ENCODE measurements at places on chromosomes 12 and 14.

DNA sequence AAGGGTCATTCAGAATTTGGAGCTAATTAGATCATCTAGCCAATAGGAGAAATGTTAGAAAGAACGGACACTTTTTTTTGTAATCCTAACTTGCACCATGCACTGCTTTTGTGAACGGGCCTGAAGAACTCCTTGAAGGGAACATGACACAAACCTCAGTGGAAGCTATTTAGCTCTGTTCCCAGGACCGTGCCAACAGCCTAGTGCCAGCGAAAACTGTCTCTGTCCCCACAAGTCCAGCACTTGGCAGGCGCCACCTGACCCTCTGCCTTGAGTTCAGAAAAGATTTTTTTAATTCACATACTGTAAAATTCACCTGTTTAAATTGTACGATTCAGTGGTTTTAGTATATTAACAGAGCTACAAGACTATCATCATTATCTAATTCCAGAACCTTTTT is 31.3 kb upstream of the KCNA5 start:
- DNase-seq, result no peak

- no peak for DNase-seq
These were observed 47.6 kb upstream of the RBM19 start for GRCh38 chr12:114013575-114014345.

DNA sequence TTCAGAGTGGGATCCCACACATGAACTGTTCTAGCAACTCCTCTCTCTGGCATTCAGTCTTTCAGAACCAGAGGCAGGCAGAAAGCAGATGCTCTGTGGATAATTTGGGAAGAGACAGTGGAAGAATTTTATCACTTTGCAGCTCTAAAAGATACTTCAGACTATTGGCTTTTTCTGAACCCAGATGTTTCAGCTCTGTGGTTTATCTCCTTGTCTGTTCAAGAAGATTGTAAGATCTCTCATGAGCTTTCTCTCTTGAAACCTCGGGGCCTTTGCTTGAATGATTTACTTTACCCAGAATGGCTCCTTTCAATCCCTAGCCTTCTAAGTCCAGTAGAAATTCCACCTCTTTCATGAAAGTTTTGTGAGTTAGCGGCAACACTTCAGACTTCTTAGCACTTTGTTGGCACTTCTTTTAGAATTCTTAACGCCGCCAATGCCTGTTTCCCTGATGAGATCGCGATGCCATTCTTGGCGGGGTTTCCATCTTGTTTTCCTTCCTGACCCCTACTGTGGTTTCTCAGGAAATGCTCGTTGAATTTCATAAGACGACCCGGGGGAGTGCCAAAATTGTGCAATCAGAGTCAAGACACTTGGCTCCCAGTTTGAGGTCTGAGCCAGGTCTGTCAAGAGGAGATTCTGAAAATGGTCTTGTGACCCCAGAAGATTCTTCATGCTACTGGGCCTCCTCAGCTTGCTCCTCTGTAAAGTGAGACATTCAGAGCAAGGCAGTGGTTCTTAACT is 107.0 kb upstream of the PRICKLE1 start:
- DNase-seq, result no peak

- no peak for DNase-seq
These were observed 176.2 kb downstream of the FBXL14 start for GRCh38 chr12:1418144-1418543.

DNA sequence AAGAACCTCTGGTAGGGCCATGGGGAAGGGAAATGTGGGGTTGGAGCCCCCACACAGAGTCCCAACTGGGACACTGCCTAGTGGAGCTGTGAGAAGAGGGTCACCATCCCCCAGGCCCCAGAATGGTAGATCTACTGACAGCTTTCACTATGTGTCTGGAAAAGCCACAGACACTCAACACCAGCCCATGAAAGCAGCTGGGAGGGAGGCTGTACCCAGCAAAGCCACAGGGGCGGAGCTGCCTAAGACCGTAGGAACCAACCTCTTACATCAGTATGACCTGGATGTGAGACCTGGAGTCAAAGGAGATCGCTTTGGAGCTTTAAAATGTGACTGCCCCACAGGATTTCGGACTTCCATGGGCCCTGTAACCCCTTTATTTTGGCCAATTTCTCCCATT is 97.8 kb downstream of the HMGA2 start:
- no peak for DNase-seq

- no peak for DNase-seq
These were observed 25.9 kb upstream of the STAB2 start for GRCh38 chr12:103561174-103561573.

- no peak for DNase-seq
These were observed 43.0 kb downstream of the CCNK start for GRCh38 chr14:99524091-99524661.

GRCh38 chr14:67579040-67579439 is 21.0 kb downstream of the PIGH start:
- DNase-seq, result no peak

DNA sequence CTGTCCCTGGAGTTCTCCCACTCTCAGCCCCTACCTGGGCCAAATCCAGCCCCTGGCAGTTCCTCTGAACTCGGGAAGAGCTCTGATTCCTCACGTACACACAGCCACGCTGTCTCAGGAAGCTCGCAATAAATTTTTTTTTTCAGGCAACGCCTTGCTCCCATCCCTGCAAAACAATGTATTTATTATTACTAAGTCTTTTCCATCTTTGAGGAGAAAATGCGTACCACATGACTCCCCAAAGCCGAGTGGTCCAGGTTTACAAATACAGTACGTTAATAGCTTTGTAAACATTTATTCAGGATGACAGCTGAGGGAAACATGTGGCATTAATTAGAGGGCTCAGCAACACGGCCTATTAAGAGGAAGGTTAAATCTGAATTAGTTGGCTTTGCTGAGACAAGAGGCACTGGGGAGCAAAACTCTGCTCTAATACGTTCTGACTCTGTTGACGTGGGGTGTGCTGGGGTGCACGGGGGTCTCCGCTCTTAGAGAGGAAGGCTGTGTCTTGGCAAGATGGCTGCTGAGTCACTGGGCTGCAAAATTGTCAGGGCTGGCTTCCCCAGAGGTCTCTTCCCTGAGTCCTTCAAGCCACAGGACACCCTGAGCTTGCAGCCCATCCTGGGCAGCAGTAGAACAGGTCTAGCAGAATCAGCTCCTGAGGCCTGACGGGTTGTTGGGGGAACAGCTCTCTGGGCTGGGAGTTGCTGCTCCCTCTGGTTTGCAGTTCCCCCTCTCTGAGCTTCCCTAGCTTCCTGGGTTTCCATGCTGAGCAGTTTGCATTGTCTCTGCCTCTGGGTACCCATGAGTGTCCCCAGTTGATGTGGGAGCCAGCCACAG is 185.2 kb upstream of the TBX3 start:
- DNase-seq, result no peak

DNA sequence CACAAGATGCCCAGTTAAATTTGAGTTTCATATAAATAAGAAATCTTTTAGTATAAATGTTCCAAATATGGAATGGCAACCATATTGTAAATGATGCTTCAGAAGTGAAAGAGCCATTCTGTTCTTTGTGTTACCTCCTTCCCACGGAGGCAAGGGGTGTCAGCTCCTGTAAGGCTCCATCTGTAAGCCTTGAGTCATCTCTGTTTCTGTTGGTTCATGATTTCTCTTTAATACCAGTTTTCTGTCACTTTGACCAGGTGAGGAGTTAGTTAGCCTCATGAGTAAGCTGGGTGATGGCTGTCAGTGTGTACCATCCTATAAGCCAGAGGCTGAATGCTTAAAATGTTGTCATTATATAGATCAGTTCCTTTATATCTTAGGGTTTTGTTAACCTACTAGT is 61.9 kb downstream of the TMEM30B start:
- DNase-seq, result no peak

GRCh38 chr14:99321955-99322730 is 50.1 kb upstream of the BCL11B start:
- DNase-seq, result no peak

DNA sequence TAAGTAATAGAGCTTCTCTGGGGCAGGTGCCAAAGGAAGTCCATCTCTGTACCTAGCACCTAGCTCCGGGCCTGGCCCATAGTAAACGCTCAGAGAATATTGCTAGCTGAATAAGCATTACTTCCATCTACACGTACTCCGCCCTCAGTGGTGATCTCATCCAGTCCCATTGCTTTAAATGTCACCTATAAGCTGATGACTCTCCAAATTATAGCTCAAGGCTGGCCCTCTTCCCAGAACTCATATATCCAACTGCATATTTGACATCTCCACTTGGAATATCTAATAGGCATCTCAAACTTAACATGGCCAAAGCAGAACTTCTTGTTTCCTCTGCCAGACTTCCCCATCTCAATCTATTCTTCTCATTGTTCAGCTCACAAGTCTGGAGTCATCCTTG is 6.9 kb upstream of the DYNLL1 start:
- no peak for DNase-seq

GRCh38 chr14:50318031-50318626 is 6.0 kb downstream of the DMAC2L start:
- no peak for DNase-seq

- no peak for DNase-seq
These were observed 35.1 kb downstream of the SPX start for GRCh38 chr12:21561158-21561557.

DNA sequence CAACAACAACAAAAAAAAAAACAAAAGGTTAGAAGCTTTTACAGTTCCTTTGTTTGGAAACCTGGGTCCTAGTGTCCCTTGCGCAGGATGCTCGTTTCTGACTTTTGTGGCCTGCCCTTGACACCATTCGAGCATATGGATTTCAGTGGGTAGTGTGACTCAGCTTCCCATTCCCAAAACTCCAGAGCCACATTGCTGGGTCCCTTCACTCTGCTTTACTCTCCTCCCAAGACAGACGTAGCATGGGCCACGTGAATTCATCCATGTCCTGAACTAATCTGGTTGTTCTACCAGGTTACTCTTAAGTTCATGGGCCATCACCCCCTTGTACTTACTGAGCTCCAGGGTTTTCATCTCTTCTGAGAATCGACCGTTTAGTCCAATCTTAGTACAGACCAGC is 68.0 kb upstream of the MAX start:
- DNase-seq, result no peak
